ENCODE measurements at places on chromosomes 7 and 10. TPM values are rescaled to one million over a fixed set of nuclear protein-coding genes. Genes with fewer than 3 reads are reported as not detected.

DNA sequence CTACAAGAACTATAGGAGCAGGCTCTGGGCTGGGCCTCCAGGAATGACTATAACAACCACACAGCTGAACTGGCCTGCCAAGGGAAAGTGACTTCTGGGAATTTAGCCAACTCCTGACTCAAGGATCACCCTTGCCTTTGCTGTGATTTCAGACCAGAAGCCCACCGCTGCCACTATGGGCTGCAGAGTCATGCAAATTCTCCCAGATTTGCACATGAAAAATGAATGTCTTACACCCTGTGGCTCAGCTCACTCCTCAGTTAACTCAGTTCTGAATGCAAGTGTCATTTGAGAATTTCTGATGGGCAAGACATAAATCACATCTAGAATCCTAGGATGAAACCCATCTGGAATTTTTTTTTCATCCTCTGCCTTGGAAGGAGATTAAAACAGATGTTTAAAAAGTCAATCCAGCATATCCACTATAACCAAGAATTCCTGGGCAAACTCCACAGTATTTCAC, 186.5 kb upstream of the BET1 start:
- DNase-seq = peak; percentile 76

GRCh38 chr10:86221442-86222335, 144.9 kb downstream of the GRID1 start:
- no peak for DNase-seq

DNA sequence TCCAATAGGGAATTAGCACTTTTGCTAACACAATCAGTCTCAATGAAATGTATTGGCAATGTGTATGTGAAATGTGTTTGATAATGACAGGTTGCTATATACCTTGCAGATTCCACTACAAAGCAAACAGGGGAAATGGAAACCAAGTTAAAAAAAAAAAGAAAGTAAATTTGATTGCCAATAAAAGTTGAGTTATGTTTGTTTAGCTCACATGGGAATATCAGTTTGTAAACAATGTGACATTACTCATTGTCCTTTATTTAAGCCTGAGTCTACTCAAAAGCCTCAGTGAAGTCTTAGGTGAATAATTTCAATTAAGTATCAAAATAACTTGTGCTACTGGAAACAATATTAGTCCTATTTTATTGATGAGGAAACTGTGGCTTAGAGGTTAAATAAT, 285.2 kb downstream of the CACNA2D1 start:
- DNase-seq = no peak

- peak; percentile 71 for DNase-seq
Observed at GRCh38 chr7:22858640-22859561, 36.3 kb upstream of the TOMM7 start.

DNA sequence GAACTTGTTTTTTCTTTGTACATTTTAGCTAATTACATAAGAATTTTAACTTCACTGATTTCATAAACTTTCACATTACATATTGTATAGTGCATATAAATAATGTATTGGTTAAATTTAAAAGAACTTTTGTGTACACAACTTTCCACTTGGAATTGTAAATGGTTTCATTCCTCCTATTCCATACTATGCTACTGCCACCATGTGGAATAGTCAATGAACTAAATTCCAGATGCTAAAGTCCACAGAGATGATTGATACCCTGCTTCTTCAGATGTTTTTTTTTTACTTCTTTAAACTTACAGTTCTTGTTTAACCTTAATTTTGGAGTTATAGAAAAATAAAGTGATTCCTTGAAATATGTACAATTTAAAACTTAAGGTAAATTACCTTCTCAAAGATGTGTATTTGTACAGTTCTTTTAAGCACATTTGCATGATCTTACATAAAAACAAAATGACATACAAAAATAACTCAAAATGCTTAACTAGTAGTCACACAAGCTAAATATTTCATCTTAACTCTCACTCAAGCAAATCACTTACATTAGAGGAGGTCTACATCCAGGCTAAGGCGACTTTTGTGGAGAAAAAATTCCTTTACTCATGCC, 247.6 kb upstream of the HGF start:
- DNase-seq = no peak

DNA sequence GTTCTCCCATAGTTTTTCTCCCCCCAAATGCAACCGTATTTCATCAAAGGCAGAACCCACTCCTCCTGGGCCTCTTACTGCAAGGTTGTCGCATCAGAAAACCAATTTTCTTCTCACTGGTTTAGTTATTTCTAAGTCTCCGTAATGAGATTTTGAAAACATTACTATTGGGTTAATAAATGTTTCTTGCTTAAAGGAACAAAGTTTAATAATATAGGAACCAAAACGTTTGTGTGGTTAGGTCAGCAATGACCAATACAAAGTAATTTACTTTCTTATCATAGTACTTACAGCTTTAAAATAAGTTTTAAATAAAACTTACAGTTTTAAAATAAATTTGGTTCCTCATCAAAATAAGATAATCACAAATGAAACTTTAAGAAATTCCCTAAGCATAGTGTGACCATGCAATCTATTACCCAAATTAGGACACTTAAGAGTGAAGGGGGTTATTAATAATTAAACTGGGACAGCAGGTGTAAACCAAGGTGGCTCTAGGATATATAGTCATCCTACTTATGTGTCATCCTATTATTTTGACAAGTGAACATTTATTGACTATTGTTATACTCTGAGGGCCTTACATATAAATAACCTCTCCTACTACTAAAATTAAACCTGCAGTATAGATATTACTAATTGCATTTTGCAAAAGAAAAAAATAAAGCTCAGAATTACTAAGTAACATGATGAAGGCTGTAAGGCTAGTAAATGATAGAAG, 415.4 kb upstream of the LRRN3 start:
- no peak for DNase-seq

DNA sequence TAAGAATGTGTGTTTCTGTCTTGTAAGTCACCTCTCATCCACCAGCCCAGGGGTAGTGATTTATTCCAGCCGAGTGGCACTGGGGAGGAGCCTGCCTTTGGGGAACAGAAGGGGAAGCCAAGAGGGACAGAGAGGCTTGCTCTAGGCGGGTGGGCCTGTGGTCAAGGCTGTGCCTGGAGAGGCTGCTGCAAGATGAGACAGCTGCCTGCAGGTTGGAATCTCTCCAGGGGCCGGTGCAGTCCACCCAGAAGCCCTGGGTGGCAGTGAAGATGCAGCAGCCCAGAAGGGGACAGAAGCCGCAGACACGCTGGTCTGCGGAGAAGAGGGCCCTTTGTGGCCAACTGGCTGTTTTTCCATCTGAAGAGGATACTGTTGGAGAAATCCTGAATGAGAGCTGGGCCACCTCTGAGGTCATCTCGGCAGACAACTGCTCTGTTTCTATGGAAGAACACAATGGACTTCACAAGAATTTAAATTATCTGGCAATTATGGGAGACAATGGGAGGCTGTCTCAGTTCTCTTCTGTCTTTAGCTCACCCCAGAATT, 175.7 kb downstream of the GFRA1 start:
- DNase-seq = no peak

- DNase-seq = no peak
Observed at GRCh38 chr7:150388306-150388705, 9.2 kb downstream of the ZNF775 start.

Gene IDI2
- not detected for total RNA-seq

DNA sequence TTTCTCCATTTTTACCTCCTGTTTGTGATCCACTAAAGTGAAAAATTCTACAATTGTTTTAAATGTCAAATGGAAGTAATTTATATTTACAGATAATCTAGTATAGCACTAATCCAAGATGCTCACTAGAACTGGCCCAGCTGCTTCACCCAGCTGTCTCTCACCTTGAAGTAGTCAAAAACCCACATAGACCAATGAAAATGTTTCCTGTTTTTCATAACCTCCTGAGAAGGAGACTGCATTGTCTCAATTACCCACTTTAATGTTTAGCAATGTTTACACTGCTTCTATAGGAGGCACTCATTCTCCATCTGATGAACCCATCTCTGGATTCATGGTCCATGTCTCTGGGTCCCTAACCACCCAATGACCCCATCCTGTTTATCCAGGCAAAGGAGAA, 56.1 kb upstream of the ADO start:
- no peak for DNase-seq

Gene HOXA9
- 0.18 TPM for total RNA-seq

DNA sequence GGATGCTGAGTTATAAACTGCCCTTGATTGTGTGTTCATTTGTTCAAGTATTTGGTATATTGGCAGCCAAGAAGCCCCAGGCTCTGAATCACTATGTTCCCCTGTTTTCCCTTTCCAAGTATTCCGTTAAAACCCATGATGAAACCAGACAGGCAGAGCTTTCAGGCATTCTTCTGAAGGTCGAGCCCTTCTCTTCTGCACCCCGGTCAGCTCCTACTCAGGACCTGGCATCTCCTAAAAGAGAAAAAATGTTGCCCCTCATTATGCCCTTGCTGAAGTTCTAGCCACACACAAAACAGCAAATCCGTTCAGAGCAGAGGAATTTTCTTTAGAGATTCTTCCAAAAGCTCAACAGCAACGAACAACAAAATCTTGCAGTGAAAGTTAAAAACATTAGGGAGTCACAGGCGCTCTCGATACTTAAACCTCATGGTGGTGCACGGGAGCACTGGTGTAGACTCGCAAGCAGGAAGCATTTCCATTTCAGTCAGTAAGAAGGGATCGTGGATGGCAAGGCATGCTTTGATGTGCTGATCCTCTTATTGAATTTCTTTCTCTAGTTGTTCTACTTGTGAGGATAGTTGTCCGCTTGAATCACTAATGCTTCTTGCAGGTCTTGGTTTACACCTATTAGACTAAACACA, 264.9 kb downstream of the SKIDA1 start:
- no peak for DNase-seq

DNA sequence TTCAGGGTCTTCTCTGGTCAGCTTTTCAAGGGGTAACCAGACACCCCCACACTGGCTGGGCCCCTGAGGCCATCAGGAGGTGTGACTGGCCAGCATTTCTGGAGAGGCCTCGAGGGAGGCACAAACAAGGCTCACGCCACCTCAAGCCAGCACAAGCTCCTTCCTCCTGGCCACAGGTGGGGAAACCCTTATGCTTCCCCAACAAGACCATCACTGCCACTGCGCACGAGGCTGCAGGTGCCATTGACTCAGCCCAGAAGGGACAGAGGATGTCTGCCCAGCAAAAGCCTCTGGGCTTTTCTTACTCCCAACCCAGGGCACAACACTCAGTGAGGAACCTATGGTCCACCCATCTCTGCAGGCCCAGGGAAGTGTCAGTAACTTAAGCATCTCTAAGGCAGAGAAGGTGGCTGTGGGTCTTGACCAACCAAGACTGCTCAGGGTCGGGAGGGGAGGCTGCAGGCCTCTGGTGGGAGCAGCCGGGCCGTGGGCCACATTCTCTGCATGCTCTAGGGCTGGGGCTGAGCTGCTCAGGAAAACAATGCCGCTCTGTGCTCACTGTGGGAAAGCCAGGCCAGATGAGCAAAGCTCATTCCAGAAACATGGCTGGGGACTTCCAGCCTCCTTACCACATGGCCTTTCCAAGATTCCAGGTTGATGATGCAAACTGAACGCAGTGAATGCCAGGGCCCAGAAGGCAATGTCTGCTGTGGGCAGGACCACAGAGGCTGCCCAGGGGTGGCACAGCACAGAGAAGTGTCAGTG, 24.2 kb upstream of the RASSF4 start:
- no peak for DNase-seq

Gene TCAF2
- 7.1 TPM for total RNA-seq

DNA sequence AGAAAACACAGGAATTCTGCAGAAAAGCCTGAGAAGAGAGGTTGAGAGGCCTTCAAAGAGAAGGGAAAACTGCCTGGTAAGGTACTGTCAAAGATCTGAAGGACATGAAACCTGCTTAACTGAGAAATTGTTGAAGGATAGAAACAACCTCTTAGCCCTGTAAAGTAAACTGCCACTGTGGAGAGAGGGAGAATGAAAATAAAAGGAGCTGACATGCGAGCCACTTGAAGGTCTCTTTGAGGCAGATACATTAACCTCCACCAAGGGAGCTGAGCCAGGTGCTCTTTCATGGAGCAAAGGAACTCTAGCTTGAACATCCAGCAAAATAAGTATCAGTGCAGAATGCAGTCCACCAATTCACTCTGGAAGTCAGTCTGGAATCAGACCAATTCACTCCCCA, 108.8 kb upstream of the FEZF1 start:
- DNase-seq = no peak

DNA sequence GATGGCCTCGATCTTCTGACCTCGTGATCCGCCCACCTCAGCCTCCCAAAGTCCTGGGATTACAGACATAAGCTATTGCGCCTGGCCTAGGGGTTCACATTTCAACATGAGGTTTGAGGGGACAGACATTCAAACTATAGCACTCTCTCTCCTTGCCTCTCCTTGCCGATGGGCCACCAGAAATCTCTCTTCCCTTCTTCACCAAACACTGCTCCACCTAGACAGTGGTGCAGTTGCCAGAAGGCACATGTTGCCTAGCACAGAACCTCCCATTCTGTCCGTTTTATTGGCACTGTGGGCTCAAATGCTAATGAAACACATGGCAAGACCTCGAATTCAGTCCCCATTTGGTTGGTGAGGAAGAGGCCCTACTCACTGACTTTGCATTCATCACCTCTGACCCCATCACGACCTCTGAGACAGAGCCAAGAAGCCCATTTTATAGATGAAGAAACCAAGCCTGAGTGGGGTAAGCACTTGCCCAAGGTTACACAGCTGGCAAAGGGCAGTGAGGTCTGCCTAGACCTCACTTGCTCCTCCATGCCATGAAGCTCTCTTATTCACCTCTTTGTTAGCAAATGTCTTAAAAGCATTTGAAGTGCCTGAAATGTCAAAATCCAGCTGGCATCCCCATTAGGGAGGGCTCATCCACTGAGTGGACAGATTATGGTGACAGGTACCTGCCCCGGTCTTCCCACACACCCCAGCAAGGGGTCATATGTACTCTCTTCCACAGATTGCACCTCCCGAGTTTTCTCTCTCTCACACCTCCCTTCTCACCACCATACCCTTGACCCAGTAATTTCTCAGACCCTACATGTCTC, 34.0 kb downstream of the GPRIN2 start:
- no peak for DNase-seq
